ENCODE measurements at places on chromosomes 5 and 9.

DNA sequence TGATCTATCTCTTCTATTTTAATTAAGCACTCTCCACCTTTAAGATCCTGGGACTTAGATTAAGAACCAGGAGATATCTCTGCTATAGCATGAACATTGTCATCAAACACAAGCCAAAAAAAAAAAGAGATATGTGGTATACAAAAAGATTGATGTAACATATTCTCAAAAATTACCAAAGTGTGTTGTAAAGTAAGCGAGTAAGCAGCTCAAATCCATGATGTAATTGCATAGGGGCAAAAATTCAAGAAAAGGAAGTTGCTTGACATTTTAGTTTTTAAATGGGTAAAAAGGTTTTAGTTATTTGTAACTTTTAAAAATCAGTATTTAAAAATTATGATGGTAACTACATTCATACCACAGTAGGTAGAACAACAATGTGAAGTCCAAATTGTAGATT lies 40.7 kb downstream of the CNTRL start:
- no peak for DNase-seq

DNA sequence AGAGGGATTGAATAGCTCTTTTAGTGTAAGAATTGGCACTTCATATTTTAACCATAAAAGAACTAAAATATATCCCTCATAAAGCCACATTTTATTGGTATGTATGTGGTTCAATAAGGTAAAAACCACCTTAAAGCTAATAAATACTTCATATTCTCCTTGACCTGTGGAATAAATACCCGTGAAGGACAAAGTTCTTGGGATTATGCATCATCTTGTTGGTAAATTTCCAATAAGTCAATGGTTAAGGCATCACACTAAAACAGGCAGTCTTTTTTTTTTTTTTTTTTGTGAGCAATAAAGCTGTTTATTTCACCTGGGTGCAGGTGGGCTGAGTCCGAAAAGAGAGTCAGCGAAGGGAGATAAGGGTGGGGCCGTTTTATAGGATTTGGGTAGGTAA lies 161.9 kb downstream of the SNCAIP start:
- no peak for DNase-seq

DNA sequence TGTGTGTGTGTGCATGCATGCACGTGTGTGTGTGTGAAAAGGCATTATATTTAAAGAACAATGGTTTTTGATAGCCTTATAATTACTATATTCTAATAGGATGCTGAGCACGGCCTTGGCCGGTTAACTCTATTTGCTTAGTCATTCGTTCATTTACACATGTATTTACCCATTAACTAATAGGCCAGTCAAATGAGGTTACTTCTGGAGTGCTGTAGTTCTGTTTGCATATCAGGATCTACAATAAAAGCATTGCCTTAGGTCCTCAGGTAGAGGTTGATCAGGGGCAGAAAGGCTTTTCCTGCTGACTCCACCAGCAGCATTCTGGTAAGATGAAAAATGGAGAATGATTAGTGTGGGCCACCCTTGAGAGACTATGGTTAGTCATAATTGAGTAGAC lies 219.0 kb downstream of the COMMD10 start:
- no peak for DNase-seq

DNA sequence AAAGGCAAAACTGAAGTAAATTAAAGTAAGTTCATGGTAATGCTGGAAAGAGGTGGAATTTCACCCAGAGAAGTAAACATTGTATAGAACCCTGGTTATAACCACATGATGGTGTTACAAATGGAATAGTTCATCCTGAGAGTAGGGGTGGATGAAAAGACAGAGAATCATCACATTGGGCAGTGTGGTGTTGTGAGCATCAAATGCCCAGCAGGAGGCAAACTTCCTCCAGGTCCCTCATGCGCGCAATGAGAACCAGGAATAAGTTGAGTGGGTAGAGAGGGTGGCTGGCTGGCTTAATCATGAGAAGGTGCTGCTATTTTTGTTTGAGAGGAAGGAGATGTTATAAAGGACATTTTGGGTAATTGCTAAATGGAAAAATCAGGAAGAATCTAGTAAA lies 163.3 kb upstream of the HMHB1 start:
- DNase-seq: no peak

DNA sequence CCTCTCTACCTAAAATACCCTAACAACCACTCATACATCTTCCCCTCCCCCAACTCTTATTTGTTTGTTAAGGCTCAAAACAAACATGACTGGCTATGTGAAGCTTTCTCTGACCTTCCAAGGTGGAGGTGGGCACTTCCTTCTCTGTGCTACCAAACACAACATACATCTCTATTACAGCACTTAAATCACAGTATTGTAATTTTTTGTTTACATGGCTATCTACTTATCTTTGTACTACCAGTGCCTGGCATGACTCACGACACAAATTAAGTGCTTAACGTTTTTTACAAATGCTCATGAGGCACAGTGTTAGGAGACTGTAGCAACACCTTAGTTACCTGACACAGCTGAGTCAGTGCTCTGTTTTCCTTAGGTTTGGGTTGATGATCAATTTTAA lies 18.6 kb downstream of the HOMER1 start:
- no peak for DNase-seq

DNA sequence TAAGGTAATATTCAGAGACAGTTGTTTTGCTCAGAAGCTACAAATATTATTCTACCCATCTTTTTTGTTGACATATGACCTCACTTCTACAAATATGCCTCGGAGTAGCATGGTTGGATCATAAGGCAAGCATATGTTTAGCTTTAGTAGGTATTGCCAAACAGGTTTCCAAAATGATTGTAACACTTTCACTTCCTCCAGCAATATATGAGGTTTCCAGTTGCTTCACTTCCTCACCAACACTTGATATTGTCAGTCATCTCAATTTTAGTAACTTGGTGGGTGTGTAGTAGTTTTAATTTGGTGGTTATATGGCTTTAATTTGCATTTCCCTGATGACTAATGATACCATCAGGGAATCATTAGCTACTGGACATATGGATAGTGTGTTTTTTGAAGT lies 46.7 kb downstream of the TNFSF8 start:
- DNase-seq: no peak
